NCI-H510A (cell line): ENCODE measurements at places on chromosomes 7 and 10.

DNA sequence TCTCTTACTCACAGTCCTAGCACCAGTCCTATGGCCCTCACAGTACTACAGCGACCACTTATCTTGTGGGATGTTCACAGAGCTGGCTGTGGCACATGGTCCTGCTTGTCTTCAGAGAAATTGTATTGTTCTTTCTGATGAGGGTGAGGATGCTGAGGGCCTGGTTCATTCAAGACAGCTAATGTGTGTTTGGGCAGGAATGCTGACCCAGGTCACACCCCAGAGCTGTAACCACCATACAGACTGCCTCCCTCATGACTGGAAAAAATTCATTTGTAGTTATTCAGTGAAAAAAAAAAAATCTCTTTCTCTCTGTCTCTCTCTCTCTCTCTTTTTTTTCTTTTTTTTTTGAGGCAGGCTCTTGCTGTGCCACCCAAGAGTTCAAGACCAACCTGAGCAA, 83.5 kb downstream of the KLF6 start:
- no peak for DNase-seq

DNA sequence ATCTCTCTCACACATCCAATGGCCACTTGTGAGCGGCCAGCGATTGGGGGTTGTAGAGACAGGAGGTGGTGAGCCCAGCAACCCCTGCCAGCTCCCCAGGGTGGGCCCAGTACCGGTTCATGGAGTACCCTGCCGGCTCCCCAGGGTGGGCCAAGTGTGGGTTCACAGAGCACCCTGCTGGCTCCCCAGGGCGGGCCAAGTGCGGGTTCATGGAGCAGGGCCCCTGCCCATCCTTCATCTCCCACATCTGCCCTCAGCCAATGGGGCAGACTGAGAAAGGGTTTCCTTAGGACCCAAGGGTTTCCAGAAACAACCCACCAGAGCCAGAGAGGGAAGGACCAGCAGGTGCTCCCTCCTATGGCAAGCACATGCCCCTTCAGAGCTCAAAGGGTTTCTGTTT, 21.4 kb upstream of the SLIT1 start:
- DNase-seq, result no peak

DNA sequence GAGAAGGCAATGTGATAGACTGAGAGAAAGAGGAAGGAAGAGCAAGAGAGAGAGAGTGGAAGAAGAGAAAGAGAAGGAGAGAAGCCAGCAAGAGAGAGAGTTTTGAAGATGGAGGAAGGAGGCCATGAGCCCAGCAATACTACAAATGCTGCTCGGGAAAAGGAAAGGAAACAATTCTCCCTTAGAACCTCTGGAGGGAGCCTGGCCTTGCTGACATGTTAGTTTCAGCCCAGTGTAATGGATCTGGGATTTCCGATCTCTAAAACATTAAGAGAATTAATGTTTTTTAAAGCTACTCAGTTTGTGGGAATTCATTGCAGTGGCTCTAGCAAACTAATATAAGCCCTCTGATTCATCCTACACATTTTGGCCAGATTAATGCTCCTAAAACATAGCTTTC, 206.8 kb upstream of the MTPN start:
- DNase-seq, result no peak

- no peak for DNase-seq
Measured at GRCh38 chr7:20238754-20239324, 21.7 kb upstream of the MACC1 start.

DNA sequence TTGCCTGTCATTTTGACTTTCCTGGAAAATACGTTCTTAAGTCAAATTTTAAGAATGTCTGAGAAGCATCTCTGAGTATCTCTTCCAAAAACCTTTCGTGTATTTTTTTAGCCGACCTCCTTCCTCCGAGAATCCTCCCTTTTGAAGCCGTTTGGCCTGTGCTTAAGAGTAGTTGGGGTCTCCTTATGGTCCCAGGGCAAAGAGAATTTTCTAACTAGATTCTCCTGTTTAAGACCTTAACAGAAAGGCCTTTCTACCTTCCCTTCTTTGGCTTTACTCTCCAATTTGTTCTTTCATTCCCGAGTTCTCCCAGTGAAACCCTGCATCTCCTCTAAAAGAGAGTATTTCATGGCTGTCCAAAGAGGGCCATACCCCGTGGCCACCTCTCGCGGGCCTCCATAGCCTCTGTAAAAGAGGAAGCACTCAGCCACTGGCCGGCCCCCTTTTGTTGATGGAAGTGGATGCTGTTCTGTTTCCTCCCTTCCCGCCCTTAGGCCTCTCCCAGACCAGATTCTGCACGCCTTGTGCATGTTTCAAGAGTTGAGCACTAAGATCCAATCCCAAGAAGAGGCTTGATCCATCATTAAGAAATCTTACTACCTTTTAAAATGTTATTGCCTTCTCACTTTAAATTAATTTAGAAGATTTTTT, 6.6 kb upstream of the FEZF1 start:
- no peak for DNase-seq
